WERI-Rb-1 (cell line): ENCODE measurements at places on chromosomes 4 and X.

DNA sequence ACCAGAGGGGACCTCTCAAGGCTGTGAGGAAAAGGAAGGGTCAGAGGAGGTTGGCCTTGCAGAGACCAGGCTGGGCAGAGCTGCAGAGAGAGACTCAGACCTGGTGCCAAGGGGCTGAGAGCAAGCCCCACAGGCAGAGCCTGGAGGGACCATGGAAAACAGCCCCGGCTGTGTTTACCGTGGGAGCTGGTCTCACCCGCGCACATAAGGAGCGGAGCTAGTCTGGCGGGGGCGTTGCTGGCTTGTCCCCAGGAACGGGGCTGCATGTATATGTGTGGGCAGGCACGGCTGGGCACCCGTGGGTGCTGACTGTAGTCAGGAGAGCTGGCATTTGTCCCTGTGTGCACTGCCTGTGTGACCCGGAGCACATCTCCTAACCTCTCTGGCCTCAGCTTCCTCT is 45.7 kb downstream of the C4orf50 start:
- peak; percentile 2 for DNase-seq

- DNase-seq: no peak
Observed at GRCh38 chrX:139949703-139950102, 15.6 kb downstream of the CXorf66 start.

- DNase-seq: no peak
Observed at GRCh38 chrX:41127477-41128192, 42.4 kb downstream of the USP9X start.

DNA sequence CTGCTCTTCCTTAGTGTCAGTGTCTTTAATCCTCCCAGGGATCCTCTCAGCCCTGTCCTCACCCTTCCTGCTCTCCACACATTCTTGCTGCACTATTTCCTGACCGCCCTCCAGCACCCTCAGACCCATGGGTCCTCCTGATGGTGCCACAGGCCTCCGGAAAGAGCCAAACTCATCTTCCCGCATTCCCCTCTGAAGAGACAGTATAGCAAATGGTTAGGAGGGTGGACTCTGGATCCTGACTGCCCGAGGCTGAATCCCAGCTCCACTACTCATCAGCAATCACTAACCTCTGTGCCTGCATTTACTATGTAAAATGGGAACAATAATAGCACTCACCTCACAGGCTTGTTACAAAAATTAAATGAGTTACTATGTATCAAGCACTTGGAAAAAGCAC is 6.2 kb downstream of the SUV39H1 start:
- no peak for DNase-seq
